Ascending aorta (tissue), 2 donors: ENCODE measurements at places on chromosomes 12 and 14. TPM values are rescaled to one million over a fixed set of nuclear protein-coding genes. Genes with fewer than 3 reads are reported as not detected.
A peak's percentile ranks its signal among the peaks of the same experiment; 100 is the strongest.

DNA sequence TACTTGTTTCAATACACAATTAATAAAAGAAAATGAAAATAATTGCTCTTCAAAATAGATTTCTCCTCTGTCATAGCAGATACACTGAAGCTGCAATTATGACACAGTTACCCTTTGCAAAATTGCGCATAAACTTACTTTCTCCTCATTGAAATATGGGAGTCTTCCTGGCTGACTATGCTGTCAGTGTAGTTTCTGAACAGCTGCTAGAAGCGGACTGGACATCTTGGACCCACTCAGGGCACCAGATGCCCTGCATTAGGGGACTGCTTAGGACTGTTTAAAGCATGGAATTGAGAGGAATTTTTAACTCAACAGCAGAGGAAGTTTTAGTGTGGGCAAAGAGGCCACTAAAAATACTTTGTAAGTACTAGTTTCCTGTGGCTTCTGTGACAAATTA, 454.9 kb downstream of the ATP23 start:
- H3K27me3 ChIP-seq = no peaks in the 10 kb centered on the region
- H3K4me3 ChIP-seq = no peak overlapping the region
- no peak overlapping the region for H3K27ac ChIP-seq
- no peaks in the 10 kb centered on the region for H3K4me1 ChIP-seq

DNA sequence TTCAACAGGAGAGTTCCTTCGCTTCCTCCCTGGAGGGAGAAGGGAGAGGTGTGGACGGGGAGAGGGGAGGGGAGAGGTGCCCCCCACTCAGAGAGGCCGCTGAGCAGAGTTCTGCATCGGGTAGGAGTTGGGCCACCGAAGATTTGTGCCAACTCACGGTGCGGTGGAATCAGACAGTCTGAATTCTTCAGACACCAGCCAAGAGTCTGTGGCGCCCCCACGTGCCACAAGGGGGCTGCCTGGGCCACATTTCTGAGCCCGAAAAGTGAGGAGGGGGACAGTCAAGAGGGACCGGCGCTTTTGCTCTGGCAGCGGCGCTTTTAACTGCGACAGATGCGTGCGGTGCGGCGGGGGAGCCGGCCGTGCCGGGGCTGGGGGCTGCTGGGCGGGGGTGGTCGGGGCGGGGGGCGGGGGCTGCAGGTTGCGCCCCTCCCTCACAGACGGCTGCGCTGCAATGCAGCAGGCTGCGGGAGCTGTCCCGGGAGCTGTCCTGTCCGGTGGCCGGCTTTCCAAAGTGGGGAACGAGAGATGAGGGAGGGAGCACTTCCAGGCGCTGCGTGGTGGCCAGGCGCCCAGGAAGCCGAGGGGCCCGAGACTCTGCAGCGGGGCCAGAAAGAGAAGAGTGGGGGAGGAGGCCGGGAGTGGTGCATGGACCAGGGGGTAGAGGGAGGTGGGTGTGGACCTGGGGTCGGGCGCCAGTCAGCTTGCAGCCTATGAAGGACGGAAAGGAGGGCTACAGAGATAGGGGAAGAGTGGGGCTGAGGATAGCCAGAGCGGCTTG, 975 bp upstream of the RTL1 start:
- no peaks in the 10 kb centered on the region for H3K4me1 ChIP-seq
- H3K4me3 ChIP-seq = no peak overlapping the region
- DNase-seq = no peak
- no peaks in the 10 kb centered on the region for H3K36me3 ChIP-seq
- H3K27me3 ChIP-seq = no peaks in the 10 kb centered on the region
- H3K27ac ChIP-seq = no peak overlapping the region

DNA sequence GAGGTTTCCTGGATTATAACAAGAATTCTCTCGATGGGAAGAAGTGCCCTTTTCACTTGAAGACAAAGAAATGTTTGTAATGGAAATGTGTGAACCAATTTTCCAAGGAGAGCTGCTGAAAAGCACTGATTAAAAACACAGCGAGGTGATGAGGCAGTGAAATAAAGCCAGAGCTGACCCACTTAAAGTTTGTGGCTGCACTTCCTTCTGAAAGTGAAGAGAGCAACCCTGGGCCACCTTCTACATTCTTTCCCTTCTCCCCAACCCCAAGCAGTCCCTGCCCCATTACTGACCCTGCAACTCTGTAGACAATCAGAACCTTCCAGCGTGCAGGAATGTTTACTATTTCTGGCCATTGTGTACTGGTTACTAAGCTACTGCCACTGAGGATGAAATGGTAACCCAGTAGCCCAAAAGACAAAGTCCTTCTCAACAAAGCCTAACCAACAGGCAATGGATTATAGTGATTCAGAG, 173.9 kb downstream of the TTC7B start:
- DNase-seq = no peak
- H3K36me3 ChIP-seq = peaks cover 10% of the 10 kb centered on the region
- H3K27me3 ChIP-seq = no peaks in the 10 kb centered on the region
- peak overlapping the region; percentile 56 for H3K27ac ChIP-seq
- H3K4me3 ChIP-seq = no peak overlapping the region

DNA sequence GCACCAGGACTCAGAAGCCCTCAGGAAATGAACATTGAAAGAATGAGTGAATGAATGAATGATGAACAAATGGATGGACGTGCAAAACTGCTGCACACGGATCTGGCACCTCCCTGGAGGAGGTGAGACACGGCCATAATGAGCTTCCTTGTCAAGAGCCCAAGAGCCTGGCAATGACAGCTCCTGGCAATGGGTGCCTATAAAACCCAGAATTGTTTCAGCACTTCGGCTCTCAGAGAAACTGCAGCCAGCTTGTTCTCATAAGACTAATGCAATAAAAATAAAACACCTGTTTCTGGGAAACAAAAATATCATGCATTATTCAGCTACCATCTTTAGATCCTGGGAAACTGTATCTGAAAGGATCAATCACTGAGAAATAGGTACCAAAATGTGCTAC, 200.5 kb upstream of the SFSWAP start:
- DNase-seq = no peak
- no peak overlapping the region for H3K27ac ChIP-seq
- no peak overlapping the region for H3K4me3 ChIP-seq
- H3K27me3 ChIP-seq = no peaks in the 10 kb centered on the region

- H3K4me3 ChIP-seq = no peak overlapping the region
- DNase-seq = no peak
- H3K27me3 ChIP-seq = no peaks in the 10 kb centered on the region
- no peaks in the 10 kb centered on the region for H3K4me1 ChIP-seq
- no peaks in the 10 kb centered on the region for H3K36me3 ChIP-seq
Measured at GRCh38 chr12:52645120-52645761, 6.8 kb downstream of the KRT2 start.

DNA sequence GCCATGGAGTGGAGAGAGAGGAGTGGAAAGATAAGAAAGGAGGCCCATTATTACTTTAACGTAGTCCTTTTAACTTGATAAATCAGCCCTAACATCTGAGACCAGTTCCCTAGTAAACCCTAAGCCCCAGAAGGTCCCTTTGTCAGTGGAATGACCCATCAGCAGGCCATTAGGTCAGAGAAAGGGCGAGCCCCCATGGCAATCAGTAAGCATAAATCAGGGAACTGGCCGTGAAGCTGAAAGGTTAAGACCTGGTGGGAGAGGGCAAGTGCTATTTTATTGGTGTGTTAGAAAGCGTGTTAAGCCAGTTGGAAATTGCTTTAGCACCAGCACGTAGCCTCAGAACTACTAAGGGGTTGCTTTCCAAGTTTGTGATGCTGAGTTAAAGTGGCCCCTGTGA, 708.0 kb downstream of the BCL11B start:
- no peaks in the 10 kb centered on the region for H3K4me1 ChIP-seq
- no peak overlapping the region for H3K4me3 ChIP-seq
- H3K36me3 ChIP-seq = no peaks in the 10 kb centered on the region
- no peak overlapping the region for H3K27ac ChIP-seq
- DNase-seq = no peak
- H3K27me3 ChIP-seq = no peaks in the 10 kb centered on the region

DNA sequence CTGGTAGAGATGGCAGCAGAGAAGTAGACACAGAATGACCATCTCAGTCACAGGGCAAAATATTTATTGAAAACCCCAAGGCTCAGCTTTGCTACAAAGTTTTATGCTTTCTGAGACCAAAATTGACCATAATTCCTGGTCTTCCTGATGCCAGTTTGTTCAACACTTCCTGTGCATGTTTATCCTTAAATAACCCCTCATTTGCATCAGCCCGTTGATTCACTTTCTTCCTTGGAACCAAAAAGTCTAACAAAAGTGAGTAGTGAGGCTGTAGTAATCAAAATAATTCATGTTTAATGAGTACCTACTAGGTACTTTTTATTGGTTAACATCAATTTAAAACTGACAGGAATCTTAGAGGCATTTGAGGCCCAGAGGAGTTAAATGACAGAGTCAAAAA, 51.7 kb downstream of the TRHDE start:
- no peak overlapping the region for H3K27ac ChIP-seq
- no peaks in the 10 kb centered on the region for H3K27me3 ChIP-seq
- no peaks in the 10 kb centered on the region for H3K4me1 ChIP-seq
- no peak overlapping the region for H3K4me3 ChIP-seq
- no peaks in the 10 kb centered on the region for H3K36me3 ChIP-seq

GRCh38 chr12:82688035-82688501, 1.4 kb downstream of the TMTC2 start:
- no peak overlapping the region for H3K27ac ChIP-seq
- peak overlapping the region; percentile 87 for H3K4me3 ChIP-seq

DNA sequence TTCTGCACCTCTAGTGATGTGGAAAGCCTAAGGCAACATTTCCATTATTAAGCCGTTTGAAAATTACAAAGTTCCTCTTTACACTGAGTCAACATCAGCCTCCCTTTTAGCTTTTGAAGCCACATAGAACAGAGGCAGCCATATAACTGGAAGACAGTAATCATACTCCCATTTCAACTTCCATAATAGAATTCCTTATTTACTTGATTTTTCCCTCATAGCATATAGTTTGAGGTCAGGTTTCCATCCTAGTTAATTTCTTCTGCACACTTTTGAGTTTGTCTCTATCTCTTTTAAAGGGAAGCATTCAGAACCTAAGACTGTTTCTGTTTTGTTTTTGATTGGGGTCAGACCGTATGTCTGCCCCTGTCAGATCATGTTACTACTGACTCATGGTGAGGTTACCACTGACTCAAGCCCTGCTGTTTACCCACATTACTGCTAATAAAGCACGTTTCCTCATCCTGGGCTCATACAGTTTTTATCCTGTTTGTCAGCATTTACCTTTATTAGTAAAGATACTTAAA, 161.0 kb downstream of the SLC38A4 start:
- peaks cover 13% of the 10 kb centered on the region for H3K4me1 ChIP-seq
- H3K27ac ChIP-seq = no peak overlapping the region
- DNase-seq = no peak
- no peak overlapping the region for H3K4me3 ChIP-seq

- no peaks in the 10 kb centered on the region for H3K27me3 ChIP-seq
- no peak for DNase-seq
- no peak overlapping the region for H3K27ac ChIP-seq
- H3K36me3 ChIP-seq = no peaks in the 10 kb centered on the region
Measured at GRCh38 chr12:68393417-68393816, 61.3 kb upstream of the MDM1 start.

- no peaks in the 10 kb centered on the region for H3K4me1 ChIP-seq
- no peak overlapping the region for H3K4me3 ChIP-seq
- no peaks in the 10 kb centered on the region for H3K27me3 ChIP-seq
Measured at GRCh38 chr12:34347367-34347766, 325.1 kb downstream of the ALG10 start.

GRCh38 chr14:74401504-74402241, 24.3 kb downstream of the SYNDIG1L start:
- no peaks in the 10 kb centered on the region for H3K36me3 ChIP-seq
- H3K27me3 ChIP-seq = no peaks in the 10 kb centered on the region
- no peaks in the 10 kb centered on the region for H3K4me1 ChIP-seq
- no peak for DNase-seq

DNA sequence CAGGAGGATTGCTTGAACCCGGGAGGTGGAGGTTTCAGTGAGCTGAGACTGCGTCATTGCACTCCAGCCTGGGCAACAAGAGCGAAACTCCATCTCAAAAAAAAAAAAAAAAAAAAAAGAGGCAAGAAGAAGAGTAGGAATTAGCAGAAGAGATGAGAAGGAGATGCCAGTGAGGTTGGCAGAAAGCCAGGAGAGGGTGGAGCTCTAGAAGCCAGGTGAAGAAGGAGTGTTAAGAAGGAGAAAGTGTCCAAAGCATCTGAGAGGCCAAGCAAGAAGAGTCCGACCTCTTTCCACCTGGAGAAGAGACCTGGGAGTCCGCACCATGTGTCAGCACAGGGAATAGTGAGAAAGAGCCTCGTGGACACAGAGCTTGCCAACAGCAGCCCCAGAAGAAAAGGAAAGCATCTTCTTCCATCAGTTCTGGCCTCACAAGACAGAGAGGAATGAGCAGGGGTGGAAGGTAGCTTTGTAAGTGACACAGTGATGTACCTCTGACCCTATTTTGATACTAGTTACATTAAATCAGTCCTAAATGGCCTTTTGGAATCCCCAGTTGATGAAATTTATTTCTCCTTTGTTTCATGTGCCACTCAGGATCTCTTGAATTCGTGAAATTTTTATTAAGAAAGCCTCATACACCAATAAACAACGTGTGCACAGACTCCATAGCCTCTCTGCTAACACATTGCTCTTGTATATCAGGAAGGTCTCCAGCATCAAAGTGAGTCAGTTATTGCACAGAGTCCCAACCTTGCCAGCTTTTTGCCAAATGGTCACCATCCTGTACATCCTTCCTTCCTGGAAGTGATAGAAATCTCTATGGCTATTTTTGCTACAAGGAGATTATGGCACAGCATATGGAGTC, 70.6 kb downstream of the SAMD4A start:
- H3K36me3 ChIP-seq = no peaks in the 10 kb centered on the region
- H3K4me1 ChIP-seq = peaks cover 36% of the 10 kb centered on the region
- H3K4me3 ChIP-seq = no peak overlapping the region
- no peak for DNase-seq
- H3K27ac ChIP-seq = no peak overlapping the region
- H3K27me3 ChIP-seq = no peaks in the 10 kb centered on the region

GRCh38 chr12:122837306-122838265, 2.3 kb downstream of the HIP1R start:
- no peak for DNase-seq
- H3K27me3 ChIP-seq = no peaks in the 10 kb centered on the region
- H3K27ac ChIP-seq = no peak overlapping the region
- H3K4me1 ChIP-seq = peaks cover 22% of the 10 kb centered on the region

- no peak overlapping the region for H3K27ac ChIP-seq
- H3K27me3 ChIP-seq = no peaks in the 10 kb centered on the region
- H3K4me3 ChIP-seq = no peak overlapping the region
- no peaks in the 10 kb centered on the region for H3K36me3 ChIP-seq
- no peaks in the 10 kb centered on the region for H3K4me1 ChIP-seq
Measured at GRCh38 chr12:14723763-14724162, 27.4 kb upstream of the GUCY2C start.

DNA sequence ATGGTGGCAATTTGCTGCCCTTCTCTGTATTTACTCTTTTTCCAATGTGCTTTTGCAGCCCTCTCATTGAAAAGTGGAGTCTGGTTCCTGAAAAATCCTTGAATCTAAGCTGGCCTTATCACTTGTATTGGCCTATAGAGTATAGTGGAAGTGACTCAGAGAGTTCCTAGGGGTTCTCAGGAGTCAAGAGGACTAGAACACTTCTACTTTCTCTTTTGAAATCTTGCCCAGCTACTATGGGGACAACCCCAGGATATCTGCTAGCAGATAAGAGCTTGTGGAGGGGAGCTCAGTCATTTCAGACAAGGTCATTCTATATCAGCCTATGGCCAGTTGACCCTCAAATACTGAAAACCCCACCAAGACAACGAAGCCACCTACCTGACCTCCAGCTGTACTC, 26.7 kb upstream of the WSCD2 start:
- H3K4me3 ChIP-seq = no peak overlapping the region
- no peak overlapping the region for H3K27ac ChIP-seq
- no peak for DNase-seq
- H3K36me3 ChIP-seq = no peaks in the 10 kb centered on the region
- no peaks in the 10 kb centered on the region for H3K27me3 ChIP-seq

LRTM2 gene
- not detected for total RNA-seq

XPOT gene
- total RNA-seq = 24.5 TPM

NDUFA9 gene
- total RNA-seq = 1.5 TPM

SELPLG gene
- total RNA-seq = 2.6 TPM

INSM2 gene
- not detected for total RNA-seq

HELB gene
- total RNA-seq = 3.1 TPM

KCNC2 gene
- total RNA-seq = not detected

PMCH gene
- total RNA-seq = not detected
